ENCODE measurements at places on chromosomes 4 and X. TPM values are rescaled to one million over a fixed set of nuclear protein-coding genes. Genes with fewer than 3 reads are reported as not detected.

The RAI2 gene
- 0.17 TPM for total RNA-seq

- DNase-seq: peak; percentile 13
These were observed 88.8 kb downstream of the BCOR start for GRCh38 chrX:40008791-40009461.

DNA sequence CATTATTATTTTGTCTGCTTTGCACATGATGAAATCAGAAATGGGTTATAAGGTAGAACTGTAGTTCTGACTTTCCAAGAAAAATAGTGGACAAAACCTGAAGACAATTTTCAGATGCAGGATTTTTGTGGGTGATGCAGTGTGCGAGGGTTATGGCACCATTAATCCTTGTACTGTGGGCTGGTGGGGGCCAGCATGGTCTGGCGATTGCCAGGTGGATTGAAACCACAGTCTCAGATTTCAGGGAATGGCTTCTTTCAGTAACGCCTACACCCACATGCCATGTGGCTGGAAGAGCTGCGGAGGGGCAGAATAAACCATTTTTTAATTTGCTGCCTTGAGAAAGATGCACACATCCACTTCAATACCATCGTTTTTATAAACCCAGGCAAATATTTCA is 150.5 kb downstream of the ARSF start:
- DNase-seq: no peak

The TRIM75 gene
- total RNA-seq: not detected

The UBQLN2 gene
- 38.3 TPM for total RNA-seq

DNA sequence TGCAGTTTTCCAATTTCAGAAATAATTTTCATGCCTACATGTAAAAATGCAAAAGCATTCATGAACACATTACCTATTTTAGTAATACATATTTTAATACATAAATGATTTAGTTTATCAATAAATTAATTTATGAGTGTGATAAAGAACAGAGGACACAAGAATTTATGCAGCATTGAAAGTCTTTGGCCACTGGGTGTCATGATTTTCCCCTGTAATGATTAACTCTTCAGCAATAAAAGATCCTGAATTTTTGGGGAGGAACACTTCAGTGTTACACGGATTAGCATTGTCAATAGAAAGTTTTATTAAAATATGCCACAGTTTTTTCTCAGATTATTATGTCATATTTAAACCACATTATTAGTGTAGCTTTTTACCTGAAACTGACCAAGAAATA is 8.6 kb upstream of the VCX2 start:
- DNase-seq: no peak

GRCh38 chrX:112688242-112688641 is 8.5 kb upstream of the LHFPL1 start:
- DNase-seq: no peak

DNA sequence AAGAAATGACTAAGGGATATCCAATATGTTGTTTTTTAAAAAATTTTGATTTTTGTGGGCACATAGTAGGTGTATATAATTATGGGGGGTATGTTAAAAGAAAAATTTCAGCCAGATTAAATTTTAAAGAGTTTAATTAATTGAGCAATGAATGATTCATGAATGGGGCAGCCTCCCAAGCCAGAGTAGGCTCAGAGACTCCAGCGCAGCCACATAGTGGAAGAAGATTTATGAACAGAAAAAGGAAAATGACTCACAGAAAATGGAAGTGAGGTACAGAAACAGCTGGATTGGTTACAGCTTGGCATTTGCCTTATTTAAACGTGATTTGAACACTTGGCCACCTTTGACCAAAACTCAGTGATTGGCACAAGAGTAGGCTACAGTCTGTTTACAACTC is 91.7 kb downstream of the SPATA18 start:
- DNase-seq: no peak

The PABPC1L2A gene
- total RNA-seq: not detected

The GABRE gene
- total RNA-seq: not detected

The BCORL1 gene
- 9.3 TPM for total RNA-seq

The AFP gene
- total RNA-seq: not detected

The AFM gene
- total RNA-seq: not detected

The PCYT1B gene
- not detected for total RNA-seq

DNA sequence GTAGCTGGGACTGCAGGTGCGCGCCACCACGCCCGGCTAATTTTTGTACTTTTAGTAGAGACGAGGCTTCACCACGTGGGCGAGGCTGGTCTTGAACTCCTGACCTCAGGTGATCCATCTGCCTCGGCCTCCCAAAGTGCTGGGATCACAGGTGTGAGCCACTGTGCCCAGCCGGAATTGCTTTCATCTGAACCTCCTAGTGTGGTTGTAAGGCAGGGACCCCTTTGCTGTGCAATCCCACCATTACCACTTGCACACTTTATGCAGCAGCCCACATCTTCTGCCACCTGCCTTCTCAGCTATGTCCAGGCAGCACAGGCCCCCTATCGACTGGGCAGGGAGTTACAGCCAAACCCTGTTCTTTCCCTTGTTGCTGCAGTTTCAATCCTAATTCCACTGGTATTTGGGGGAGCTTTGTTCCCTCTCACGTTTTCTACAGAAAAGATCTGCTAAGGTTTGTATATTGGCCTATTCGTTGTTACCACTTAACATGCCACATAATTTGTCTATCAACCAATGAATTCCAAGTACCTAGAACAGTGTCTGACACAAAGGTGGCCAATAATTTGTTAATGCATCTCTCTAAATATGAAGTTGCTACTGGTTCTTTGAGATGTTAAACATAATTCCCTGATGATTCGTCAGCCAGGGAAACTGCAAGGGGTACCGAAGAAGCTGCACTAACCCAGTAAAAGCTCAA is 6.5 kb downstream of the RPL39 start:
- peak; percentile 17 for DNase-seq

DNA sequence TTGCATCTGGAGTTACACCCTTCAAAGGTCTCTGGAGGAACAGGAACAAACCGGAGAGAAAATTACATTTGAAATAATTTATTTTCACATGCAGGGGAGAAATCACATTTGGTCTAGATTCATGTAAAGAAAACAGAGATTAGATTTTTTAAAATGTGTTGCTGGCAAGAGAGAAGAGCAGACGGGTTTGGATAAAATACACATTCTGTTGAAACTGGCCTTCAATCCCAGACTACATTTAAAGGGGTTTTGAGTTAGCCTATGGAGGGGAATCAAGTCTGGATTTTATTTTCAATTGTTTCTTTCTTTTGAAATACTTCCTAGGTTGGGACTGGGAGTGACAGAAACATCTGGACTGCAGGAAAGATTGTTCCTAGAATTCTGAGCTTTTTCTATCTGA is 180.8 kb downstream of the NHS start:
- no peak for DNase-seq

The HPGD gene
- 3.1 TPM for total RNA-seq

GRCh38 chr4:177532358-177532757 is 90.1 kb upstream of the AGA start:
- no peak for DNase-seq

GRCh38 chr4:102809190-102809589 is 18.2 kb downstream of the UBE2D3 start:
- no peak for DNase-seq

GRCh38 chr4:118076958-118077766 is 42.9 kb downstream of the NDST3 start:
- peak; percentile 2 for DNase-seq

- DNase-seq: no peak
These were observed 6.6 kb upstream of the NFKB1 start for GRCh38 chr4:102494603-102495002.

The GABRG1 gene
- total RNA-seq: not detected

The CTAG2 gene
- total RNA-seq: not detected

GRCh38 chrX:129781134-129781672 is 1.5 kb downstream of the SASH3 start:
- peak; percentile 65 for DNase-seq

The CLDN22 gene
- total RNA-seq: not detected

DNA sequence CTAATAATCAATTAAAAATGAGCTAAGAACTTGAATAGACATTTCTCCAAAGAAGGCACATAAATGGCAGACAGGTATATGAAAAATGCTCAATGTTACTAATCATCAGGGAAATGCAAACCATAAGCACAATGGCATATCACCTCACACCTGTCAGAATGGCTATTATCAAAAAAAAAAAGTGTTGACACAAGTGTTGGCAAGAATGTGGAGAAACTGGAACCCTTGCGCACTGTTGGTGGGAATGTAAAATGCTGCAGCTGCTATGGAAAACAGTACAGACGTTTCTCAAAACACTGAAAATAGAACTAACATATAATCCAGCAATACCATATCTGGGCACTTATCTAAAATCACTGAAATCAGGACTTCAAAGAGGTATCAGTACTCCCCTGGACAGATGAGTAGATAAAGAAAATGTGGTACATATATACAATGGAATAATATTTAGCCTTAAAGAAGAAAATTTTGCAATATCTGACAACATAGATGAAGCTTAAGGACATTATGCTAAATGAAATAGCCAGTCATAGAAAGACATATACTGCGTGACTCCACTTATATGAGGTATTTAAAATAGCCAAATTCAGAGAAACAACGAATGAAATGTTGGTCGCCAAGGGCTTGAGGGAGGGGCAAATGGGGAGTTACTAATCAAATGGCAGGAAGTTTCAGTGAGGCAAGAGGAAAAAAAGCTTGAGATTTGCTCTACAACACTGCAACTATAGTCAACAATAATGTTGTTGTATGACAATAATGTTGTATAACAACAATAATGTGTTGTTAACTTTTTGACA is 175.5 kb downstream of the WDFY3 start:
- DNase-seq: no peak

GRCh38 chr4:948101-948935 is 16.1 kb downstream of the TMEM175 start:
- DNase-seq: no peak

The SPANXA2 gene
- not detected for total RNA-seq

GRCh38 chr4:57095956-57096355 is 14.2 kb downstream of the IGFBP7 start:
- no peak for DNase-seq

DNA sequence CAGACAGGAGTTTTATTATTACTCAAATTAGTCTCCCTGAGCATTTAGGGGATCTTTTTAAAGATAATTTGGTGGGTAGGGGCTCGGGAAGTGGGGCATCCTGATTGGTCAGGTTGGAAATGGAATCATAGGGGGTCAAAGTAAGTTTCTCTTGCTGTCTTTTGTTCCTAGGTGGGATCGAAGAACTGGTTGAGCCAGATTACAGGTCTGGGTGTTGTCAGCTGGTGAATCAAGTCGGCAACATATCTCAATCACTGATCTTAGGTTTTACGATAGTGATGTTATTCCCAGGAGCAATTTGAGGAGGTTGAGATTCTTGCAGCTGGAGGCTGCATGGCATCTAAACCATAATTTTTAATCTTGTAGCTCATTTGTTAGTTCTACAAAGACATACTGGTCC is 629.5 kb upstream of the AMOT start:
- DNase-seq: no peak

DNA sequence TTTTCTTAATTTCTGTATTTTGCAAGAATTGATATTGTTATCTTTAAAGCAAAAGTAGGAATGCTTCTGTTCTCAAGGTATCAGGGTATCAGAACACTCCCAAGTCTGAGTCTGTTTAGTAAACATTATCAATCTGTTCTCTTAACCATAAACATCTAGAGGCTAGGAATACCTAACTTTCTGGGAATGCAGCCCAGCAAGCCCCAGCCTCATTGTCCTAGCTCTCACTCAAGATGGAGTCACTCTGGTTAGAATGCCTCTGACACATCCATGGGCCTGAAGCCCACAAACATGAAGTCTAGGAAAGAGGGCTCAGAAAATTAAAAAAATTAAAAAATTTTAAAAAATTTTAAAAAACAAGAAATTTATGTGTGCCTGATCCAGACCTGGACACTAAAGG is 315.1 kb upstream of the DKK2 start:
- DNase-seq: no peak

The SPACA5B gene
- not detected for total RNA-seq

DNA sequence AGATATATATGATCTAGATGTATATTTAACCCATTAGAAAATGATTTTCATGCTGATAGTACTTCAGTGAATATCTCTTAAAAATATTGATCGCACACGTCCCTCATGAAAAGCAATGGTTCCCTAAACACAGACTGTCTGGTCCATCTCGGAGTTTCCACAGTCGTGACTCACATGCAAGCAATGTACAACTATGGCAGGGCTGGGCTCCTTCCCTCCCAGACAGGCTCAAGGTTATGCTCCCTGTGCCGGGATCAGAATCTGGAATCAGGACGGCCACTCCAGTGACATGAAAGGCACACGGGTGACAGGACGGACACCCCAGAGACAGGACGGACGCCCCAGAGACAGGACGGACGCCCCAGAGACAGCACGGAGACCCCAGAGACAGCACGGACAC is 40.2 kb upstream of the PPP2R3B start:
- no peak for DNase-seq

GRCh38 chrX:91331476-91331875 is 103.2 kb upstream of the PABPC5 start:
- DNase-seq: no peak

DNA sequence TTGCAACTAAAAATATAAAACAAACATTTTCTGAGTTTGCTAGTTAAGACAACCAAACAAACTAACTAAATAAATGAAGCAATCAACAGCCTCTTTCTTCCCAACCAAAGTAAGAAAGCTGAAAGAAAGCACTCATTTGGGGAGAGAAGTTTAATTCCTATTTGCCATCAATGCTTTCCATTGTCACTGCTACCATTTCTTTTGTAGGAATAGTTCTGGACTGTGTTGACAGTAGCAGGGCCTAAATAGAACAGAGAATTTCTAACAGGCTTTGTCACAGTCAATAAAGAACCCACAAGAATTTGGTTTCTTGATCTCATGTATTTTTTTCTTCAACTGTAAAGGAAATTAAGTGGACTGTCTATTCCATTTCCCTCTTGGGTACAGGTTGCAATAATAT is 1886.4 kb upstream of the TENM3 start:
- no peak for DNase-seq

All from activated T-helper 1 cell treated with anti-CD3 and anti-CD28 coated beads, Interleukin-12 subunit alpha, Interleukin-12 subunit beta, Interleukin-2, Interleukin-4 antibody, amounts not matched to agents 30 ng/mL and 10 ng/mL and 1 ng/mL, durations not matched to agents 14 hours and 24 hours and 36 hours (primary cell).